ENCODE measurements at places on chromosomes 7 and 10.

- DNase-seq: no peak
These were observed 33.8 kb upstream of the SFMBT2 start for GRCh38 chr10:7444551-7445121.

- no peak for DNase-seq
These were observed 43.8 kb upstream of the PAPSS2 start for GRCh38 chr10:87615856-87616255.

DNA sequence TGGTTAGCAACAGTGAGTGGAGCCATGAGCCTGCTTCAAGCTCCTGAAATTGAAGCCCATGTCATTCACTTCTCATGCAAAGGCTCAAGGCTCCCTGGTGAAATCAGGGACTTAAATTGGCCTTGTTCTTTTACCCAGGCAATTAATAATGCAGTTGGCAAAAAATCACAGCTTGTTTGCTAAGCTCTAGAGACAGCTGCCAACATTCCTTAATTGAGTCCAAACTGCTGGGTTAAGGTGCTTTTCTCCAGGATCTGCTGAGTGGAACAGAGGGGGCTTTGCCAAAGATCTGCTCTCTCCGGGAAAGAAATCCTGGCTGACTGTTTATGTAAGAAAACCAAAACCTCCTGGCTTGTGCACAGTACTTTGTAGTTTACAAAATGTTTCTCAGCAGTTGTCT is 257.6 kb upstream of the GHITM start:
- no peak for DNase-seq

DNA sequence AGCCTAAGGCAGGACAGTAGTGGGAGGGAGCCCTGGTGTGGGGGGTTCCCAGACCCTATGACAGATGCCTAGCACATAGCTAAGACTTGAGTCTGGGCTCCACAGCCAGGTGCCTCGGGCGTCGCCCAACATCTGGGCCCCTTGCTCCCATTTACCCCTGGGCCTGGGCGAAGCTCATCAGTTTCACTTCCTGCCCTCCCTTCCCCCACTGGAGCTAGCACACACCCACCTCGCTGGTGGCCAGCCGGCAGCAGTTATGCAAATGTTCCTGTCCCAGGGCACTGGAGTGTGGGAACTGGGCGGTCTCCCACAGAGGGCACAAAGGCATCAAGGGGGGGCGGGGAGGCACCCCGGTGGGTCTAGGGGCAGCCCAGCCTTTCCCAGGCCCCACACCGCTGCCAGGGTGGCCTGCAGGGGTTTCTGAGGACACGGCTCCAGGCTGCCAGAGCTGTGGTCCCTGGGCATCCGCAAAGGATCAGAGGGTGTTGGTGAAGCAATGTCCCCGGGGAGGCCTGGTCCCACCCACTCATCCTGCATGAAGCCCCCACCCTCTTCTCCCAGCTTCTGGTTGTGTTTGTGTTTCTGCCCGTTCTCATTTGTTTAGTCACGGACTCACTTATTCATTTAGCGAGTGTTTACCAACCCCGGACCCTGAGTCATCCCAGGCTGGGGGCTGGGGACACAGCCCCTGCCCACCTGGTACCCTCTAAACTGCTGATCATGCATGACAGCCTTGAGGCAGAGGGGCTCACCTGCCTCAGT is 20.4 kb downstream of the SH2B2 start:
- DNase-seq: no peak

- no peak for DNase-seq
These were observed 1.6 kb downstream of the FZD8 start for GRCh38 chr10:35640474-35640873.

Measured in stimulated activated CD8-positive, alpha-beta memory T cell treated with anti-CD3 and anti-CD28 coated beads, Interleukin-4, amount 100 ng/mL, for 4 hours (primary cell).